ENCODE measurements at places on chromosomes 2 and 18.

DNA sequence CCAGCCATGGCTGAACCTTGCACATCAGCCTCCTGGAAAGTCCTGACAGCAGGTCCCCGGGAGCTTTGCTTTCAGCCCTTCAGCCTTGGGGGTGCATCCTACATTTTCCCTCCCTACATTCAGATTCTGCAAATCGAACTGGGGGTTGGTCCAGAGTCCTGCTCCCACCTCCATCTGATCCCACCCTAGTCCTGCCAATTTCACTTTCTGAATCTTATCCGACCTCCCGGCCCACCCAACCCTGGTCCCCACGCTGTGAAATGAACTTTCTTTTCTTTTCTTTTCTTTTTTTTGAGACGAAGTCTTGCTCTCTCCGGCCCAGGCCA lies 47.8 kb upstream of the ODC1 start:
- DNase-seq, result no peak

- no peak for DNase-seq
Measured at GRCh38 chr2:7730990-7731389, 813.8 kb downstream of the RNF144A start.

- DNase-seq, result no peak
Measured at GRCh38 chr2:191314697-191315364, 69.6 kb downstream of the MYO1B start.

DNA sequence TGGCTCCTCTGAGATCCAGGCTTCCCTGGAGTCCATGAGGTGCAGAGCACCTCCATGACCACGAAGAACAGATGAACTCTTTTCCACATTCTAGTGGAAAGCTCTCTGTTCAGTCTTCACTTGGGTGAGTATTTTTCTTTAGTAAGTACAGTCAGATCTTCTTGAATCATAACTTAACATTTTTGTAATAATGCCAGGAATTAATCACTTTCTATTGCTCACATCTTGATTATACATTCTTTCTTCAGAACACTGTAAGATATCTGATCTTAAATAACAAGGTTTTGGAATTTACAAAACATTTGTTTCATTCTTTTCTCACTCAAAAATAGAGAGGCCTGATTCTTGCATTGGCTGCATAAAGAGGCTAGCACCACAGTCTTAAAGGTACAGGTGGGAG lies 45.4 kb upstream of the RND3 start:
- peak; percentile 66 for DNase-seq

- peak; percentile 83 for DNase-seq
Measured at GRCh38 chr2:172735582-172736423, at the start of gene RAPGEF4. Gene RAPGEF4, plus strand, starts transcription at chr2:172735845. Its CDS starts 139 bp downstream, at chr2:172735984.

GRCh38 chr2:42342795-42343241 lies 18.2 kb downstream of the COX7A2L start:
- peak; percentile 72 for DNase-seq

DNA sequence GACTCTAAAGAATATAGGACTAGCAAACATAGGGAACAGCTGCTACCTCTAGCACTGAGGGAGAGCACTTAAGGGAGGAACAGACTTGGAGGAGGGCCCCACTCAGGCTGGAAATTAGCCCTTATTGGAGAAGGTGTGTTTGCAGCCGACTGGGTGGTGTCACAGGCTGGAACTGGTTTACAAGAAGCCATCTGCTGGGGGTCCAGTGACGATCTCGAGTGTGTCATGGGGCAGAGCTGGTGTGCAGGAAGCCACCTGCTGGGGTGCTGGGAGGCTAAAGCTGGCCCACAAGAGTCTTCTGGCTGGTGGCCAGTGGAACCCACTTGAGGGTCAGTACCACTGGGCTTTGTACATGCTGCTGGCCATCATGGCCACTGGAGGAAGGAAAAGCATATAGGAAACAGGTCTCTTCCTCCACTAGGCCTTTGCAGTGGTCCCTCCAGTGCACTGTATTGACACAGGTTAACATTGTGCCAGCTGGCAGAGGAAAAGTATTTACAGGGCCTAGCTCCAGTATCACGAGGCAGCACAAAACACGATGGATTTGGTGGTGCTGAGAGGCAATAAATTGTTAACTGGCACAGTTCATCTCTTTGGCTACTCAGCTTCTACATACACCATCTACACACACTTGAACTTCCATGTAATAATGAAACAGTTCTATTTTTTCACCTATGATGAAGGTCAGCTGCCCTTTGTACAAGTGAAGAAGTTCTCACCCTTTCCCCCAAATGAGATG lies 43.6 kb downstream of the MAP3K20 start:
- DNase-seq, result no peak

GRCh38 chr18:55088000-55088401 lies 128.7 kb upstream of the CCDC68 start:
- DNase-seq, result no peak

- DNase-seq, result peak; percentile 11
Measured at GRCh38 chr2:80830891-80831290, 526.3 kb upstream of the LRRTM1 start.

- no peak for DNase-seq
Measured at GRCh38 chr2:170425281-170425751, 247.4 kb downstream of the MYO3B start.

DNA sequence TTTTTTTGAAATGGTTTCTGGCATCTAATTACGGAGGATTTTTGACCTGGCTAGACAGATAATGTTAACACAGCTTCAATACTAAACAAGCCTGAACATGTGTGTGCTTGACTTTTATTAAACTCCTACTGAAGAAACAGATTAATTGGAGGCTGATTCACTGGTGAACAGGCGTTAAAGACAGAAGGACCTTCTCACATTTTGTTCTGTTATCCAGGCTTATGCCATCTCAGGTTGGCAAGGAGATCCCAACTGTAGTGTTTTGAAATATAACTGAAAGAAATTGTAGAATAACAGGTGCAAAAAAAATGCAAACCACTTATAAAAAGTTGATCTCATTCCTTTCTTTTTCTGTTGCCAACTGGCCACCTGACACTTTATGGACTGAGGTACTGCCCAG lies 269.6 kb downstream of the ARHGAP15 start:
- DNase-seq, result no peak

- DNase-seq, result no peak
Measured at GRCh38 chr2:100676346-100676745, 113.6 kb downstream of the PDCL3 start.
